ENCODE measurements at places on chromosomes 2 and 18. TPM values are rescaled to one million over a fixed set of nuclear protein-coding genes. Genes with fewer than 3 reads are reported as not detected.
A peak's percentile ranks its signal among the peaks of the same experiment; 100 is the strongest.

DNA sequence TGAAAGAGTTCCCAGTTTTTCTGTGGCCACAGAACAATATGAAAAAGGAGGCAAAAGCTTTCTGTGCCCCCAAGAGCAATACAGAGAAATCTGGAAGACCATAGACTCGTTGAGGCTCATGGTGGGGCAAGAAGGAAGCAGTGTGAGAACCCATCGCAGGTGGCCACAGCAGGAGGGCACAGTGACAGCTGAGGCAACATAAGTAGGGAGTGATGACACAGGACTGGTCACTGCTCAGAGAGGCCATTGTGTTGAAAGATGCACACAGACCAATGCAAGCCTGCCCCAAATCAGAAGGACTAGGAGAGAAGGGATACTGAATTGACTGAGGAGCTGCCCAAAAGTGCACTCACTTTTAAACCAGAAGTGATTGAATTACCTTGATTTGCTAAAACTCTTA is 483.6 kb downstream of the EPHA4 start:
- DNase-seq = no peak

- peak; percentile 38 for DNase-seq
These were observed 86.8 kb upstream of the SP3 start for GRCh38 chr2:174051741-174052583.

GRCh38 chr2:224191465-224191864 is 152.4 kb upstream of the SERPINE2 start:
- no peak for DNase-seq

DNA sequence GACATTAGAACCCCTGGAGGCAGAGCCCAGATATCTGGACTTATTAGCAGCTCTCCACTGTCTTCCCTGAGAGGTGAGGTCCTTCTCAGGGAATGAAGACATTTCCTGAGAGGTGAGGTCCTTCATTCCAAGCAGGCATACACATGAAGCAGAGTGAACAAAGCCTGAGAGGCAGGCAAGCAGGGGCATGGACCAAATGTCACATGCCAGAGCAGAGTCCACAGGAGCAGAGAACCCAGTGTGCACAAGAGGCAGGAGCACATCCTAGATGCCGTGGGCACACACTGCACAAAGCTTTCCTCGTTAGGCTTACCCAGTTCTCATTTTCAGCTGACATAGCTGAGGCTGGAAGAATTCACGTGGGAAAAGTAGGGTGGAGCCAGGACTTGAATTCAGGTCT is 759.9 kb upstream of the HS6ST1 start:
- no peak for DNase-seq

GRCh38 chr2:119289642-119290041 is 66.0 kb downstream of the STEAP3 start:
- no peak for DNase-seq

GRCh38 chr2:28975671-28976070 is 5.4 kb upstream of the TOGARAM2 start:
- DNase-seq = no peak

GRCh38 chr2:195532628-195533271 is 124.3 kb upstream of the SLC39A10 start:
- peak; percentile 11 for DNase-seq

GRCh38 chr2:17757321-17757720 is 3.4 kb downstream of the GEN1 start:
- no peak for DNase-seq

DNA sequence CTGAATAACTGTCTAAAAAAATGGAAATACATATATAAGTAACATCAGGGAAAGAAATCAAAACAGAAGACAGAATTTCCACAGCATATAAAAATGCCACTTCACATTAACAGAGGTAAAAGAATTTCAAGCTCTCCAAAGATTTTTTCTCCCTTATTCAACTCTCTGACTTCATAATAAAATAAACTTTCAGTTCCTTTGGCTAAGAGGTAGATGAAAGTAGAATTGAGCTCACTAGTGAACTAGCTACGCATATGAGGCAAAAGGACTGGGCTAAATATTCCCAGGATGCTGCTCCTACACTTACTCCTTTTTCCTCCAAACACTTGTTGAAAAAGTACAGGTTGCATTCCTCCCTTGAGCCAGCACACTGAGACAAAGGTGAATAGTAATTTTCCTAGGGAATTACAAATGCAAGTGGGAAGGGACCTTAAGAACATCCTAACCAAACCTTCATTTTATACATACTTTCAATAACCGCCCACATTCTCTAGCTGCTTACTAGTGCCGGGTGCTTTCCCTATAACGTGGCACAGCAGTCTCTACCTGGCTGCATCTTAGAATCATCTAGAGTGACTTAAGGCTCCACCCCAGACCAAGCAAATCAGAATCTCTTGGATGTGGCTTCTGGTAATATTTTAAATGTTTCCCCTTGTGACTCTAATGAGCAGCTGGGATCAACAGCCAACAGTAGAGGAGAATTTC is 136.6 kb downstream of the MTCL1 start:
- DNase-seq = no peak

DNA sequence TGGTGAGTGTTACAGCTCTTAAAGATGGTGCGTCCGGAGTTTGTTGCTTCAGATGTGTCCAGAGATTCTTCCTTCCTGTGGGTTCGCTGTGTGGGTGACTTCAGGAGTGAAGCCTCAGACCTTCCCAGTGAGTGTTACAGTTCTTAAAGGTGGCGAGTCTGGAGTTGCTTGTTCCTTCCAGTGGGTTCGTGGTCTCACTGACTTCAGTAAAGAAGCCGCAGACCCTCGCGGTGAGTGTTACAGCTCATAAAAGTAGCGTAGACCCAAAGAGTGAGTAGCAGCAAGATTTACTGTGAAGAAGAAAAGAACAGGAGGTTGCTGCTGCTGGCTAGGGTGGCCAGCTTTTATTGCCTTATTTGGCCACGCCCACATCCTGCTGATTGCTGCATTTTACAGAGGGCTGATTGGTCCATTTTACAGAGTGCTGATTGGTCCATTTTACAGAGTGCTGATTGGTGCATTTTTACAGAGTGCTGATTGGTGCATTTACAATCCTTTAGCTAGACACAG is 34.0 kb upstream of the SPTBN1 start:
- DNase-seq = no peak

GRCh38 chr2:48844417-48845155 is 89.1 kb upstream of the LHCGR start:
- no peak for DNase-seq

DNA sequence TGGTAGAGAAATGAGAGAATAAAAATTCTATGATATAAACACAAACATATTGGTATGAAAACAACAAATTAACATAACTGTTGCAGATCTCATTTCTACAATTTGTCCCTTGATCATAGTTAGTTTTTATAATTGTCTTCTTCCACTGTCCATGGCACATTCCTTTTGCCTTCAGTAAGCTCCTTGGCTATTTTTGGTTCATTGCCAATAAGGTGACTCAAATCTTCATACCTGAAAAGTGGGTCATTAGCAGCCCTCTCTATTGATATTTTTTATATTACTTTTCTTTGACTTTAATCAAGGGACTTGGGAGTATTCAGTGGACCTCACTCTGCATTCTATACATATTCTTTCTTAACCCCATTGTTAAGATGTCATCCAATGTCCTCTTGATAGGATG is 552.9 kb downstream of the TDRD15 start:
- no peak for DNase-seq

DNA sequence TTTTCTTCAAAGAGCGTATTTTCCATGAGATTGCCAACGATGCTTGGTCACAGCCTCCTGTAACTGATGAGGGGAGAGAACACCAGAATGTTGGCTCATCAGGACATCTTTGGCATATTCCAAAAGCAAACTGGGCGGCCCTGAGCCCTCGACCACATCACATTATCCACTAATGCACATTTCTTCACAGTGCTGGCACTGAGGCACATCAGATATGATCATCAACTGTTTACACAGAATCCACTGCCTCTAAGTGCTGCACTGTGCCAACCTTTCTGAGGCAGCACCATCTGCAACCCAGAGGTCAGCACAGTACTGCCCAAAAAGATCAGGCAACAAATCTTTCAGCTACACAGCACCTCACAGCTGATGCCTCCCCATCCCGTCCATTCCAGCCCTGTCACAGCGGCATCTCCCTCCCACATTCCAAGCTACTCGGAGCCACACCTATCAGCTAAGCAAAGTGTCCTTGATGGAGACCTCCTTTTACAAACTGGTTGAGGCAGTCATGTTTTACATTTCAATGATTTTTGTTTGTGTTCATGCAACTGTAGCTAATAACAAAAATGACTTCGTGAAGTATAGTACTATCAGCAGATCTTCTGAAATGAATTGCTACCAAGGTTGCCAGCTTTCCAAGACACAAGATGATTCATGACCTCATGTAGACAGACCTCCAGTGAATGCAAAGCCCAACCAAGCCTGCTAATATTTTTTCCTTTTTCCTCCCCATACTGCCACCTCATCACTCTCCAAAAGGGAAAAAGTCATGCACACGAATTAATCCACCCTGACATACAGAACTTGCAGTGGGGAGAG is 32.3 kb downstream of the MYO5B start:
- no peak for DNase-seq

DNA sequence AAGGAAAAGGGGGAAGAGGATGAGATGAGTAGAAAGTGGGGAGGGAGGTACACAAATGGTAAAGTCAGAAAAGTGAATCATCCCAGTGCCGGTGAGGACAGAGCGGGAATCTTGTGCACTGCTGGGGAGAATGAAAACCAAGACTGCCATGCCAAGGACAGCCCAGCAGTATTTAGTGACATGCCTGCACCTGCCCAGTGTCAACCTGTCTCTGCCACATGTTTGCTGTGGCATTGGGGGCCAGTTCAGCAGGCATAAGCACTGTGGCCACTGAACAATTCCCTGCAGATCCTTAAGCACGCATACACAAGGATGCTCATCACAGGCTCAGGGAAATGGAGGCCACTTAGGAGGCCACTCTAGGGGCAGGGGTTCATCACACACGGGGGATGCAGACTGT is 5.2 kb upstream of the KCNK3 start:
- DNase-seq = no peak

DNA sequence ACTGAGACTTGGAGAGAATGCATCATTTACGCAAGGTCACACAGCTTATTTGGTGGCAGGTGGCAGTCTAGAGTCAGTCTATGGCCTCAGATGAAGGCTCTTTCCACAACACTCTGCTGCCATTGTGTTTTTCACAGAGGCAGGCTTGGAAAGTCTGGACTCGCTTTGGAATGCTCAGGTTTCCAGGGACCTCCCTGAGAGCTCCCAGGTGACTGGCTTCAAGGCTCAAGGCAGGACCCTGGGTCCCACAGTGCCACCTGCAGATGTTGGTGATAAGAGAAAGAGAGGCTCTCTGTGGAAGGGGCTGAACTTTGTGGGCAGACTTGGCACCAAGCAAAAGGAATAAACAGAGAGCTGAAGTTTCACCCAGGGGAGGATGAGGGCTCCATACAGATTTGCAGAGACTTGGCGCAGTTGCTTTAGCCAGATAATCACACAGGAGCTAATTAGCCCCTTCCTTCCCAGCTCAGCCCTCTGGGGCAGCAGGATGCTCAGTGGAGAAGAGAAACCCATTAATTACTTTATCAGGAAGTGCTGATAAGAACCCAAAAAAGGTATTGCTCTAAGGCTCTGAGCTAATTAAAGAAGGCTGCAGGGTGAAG is 103.5 kb downstream of the LBH start:
- DNase-seq = no peak

DNA sequence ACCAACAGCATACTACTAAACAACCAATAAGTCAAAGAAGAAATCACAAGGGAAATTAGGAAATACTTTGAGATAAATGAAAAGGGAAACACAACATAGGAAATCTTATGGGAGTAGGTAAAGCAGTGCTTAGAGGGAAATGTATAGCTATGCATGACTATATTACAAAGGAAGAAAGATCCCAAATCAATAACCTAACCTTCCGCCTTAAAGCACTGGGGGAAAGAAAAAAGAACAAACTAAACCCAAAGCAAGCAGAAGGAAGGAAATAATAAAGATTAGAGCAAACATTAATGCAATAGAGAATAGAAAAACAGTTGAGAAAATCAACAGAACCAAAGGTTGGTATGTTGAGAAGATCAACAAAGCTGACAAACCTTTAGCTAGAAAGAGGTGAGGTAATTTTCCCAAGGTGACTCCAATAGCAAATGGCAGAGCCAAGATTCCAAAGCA is 49.9 kb downstream of the DDX1 start:
- DNase-seq = no peak

DNA sequence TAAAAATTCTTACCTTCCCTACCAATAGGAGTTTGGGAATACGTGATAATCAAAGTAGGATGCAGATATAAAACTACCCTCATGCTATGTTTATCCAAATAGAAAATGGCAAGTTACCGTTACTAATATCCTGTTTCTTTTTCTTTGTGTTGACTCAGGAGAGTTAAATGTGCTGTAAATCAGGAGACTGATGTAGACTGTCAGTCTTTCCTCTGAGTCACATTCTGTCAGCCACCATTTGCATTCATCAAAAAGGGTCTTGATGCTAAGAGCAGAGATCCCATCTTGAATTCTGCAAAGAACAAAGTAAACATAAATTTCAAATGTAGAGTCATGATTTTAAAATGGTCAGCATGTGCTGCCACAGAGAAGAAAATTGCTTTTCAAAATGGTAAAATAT is 712.8 kb downstream of the SOCS6 start:
- DNase-seq = no peak

GRCh38 chr2:160812830-160813505 is 319.4 kb upstream of the RBMS1 start:
- DNase-seq = no peak

DNA sequence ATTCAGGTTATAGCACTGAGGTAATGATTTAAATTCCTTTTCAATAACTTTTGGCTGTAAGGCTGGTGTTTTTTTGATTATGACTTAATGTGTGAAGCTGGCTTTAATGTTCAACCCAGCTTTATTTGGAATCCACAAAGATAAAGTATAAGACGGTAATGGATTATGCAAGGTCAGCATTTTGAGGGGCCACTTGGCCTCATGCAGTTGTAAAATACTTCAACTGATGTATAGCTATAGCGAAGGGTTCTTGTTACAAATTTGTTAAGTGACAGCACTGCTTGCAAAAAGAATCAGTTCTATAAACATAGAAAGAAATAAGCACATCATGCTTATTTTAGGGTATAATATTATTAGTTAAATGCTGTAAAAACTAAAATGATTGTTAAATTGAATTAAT is 36.6 kb downstream of the LRP1B start:
- DNase-seq = no peak

DNA sequence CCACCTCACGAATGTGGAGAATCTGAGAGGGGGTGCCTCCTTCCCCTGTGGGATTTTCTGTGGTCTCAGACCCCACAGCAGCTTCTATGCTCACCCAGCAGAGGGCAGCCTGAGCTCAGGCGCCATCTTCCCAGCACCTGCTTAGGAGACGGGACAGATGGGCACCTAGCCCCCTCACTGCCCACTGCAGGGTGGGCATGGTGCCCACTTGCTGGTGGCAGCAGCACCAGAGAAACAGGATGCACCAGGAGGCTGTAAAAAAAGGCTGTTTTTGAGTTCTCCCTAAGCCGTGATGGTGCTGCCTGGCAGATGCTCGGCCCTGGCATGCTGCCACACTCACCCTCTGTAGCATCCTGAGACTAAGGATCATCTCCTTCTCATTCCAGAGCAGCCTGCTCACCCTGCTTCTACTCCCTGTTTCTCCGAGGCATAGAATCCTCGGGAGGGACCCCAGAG is 19.1 kb upstream of the SLC20A1 start:
- DNase-seq = peak; percentile 39

Gene RNU2-63P
- total RNA-seq = 30.7 TPM

Gene KCNS3
- 11.6 TPM for total RNA-seq

Gene TSPYL6
- 0.17 TPM for total RNA-seq

Gene MAIP1
- total RNA-seq = 17.1 TPM

Gene PPIL3
- total RNA-seq = 43.9 TPM

Gene KANSL1L
- total RNA-seq = 46.6 TPM

Gene CXCR4
- total RNA-seq = 52.3 TPM

Gene AOX1
- total RNA-seq = 9.2 TPM

Gene AMER3
- 11.4 TPM for total RNA-seq

Gene EFR3B
- 40.9 TPM for total RNA-seq

Gene FBXO36
- 9.3 TPM for total RNA-seq

Gene EEF1B2
- total RNA-seq = 211 TPM

Gene EVA1A
- 3.4 TPM for total RNA-seq
